ENCODE measurements at places on chromosomes 4 and X.

GRCh38 chr4:121026034-121026433 lies 46.3 kb downstream of the NDNF start:
- no peak for DNase-seq

- DNase-seq: no peak
Observed at GRCh38 chr4:98747393-98748091, 89.1 kb upstream of the TSPAN5 start.

DNA sequence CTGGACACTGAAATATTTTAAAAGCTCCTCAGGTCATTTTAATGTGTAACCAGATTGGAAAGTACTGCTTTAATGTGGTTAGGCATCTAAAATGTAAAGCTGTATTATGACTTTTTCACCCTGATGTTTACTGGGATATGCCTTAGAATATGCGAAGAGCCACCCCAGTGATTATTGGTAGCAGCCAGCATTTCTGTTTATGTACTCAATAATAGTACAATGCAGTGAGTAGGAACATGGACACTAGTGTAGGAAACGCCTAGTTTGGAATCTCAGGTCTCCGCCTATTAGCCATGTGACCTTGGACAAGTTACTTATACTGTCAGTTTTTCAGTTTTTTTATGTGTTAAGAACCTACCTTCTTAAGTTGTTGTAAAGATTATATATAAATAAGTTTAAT lies 446.0 kb upstream of the PITX2 start:
- no peak for DNase-seq

- no peak for DNase-seq
Observed at GRCh38 chrX:100263650-100264049, 146.4 kb downstream of the PCDH19 start.

DNA sequence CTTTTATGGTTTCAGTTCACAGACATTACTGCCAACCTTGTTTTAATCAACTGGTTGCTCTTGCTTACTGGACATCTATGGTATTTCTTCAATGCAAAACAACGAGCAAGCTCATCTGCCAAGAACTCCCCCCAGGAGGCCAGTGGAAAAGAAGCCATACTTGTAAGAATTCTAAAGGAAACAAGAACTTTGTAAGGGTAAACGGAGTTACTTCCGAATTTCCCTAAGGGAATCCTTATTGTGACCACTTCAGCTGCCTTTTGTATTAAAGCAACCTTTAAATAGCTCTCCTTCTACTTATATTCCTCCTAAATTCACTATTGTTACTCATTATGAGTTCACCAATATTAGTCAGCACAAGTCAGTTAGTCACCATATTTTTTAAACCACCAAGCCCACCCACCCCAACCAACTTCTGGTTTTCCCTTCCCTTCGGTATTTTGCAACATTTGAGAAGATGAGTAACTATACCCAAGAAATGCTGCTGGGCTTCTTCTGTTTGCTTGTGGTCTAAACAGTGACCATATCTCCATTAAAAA lies 602.8 kb upstream of the DIPK2B start:
- DNase-seq: no peak

- no peak for DNase-seq
Observed at GRCh38 chr4:69032847-69033638, 63.2 kb upstream of the UGT2B7 start.

DNA sequence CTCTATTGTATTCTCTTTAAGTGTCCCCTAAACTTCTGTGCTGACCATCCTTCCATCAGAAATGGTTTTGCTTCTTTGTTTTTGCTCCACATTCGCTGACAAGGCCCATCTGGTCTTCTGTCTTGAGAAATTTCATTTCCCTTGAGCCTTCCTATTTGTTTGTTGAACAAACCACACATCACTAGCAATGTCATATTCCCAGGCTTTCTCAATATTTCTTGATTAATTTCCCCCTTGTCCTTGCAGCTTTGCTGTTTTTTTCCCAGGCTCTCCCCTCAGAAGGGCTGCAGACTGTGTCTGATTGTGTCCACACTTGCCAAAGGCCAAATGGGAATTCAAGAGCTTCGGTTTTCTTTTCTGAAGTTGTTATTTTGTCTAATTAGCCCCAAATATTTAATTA lies 158.9 kb downstream of the MID1IP1 start:
- DNase-seq: no peak

DNA sequence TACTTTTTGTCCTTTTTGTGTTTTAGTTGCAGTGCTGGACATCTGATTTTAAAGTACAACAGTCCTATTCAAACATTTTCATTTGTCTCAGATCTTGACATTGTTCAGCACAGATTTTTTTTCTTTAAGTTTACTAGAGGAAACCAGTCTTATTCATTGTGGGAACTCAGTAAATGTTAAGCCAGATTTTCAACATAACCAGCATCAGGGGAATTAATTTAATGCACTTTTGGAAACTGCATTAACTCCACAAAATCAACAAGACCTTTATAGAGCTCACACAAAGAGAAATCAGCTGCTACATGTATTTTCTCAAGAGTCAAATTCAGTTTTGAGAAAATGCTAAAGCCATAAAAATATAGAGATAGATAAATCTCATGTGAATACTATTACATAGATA lies 9.9 kb downstream of the CPE start:
- DNase-seq: no peak

- DNase-seq: no peak
Observed at GRCh38 chrX:1401611-1402430, 9.9 kb upstream of the SLC25A6 start.

DNA sequence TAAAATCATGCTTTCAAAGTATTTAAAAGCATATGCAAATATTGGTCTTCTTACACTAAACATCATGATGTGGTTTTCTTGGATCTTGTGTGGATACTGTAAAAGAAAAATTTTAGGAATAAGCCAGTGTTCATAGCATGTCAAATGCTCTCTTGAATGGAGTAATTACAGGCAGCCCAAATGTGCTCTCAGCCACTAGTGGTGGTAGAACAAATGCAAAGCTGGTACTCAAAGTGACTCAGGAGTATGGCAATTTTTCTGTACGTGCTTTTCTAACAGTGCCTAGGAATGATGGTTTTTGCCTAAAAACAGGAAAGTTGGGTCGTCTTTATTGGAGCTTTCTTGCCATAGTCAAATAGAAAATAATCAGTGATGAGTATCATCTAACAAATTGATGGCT lies 19.9 kb downstream of the PGRMC2 start:
- DNase-seq: no peak

GRCh38 chr4:121736735-121737351 lies 28.1 kb downstream of the SMIM43 start:
- peak; percentile 12 for DNase-seq

GRCh38 chr4:128386761-128387599 lies 99.4 kb upstream of the PGRMC2 start:
- DNase-seq: no peak

GRCh38 chr4:163833669-163834068 lies 339.2 kb downstream of the TMA16 start:
- no peak for DNase-seq

GRCh38 chrX:125507119-125507518 lies 187.4 kb downstream of the TEX13C start:
- no peak for DNase-seq

DNA sequence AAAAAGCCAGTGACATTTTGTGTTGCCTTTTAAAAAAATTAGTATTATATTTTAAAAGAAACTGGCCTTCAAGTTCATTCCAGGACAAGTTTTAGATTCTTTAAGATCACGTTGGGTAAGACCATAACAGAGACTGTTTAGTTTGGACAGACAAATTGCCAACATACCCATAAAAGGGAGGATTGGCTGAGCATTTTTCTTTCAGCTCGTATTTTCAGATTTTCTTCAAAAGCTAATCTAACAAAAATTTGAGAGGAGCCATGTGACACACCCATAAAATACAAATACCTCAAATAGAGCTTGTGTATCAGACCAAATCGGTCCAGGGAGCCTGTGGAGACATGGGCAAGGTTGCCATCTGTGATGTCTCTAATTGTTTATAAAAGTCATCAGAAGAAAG lies 74.6 kb upstream of the C1QTNF7 start:
- no peak for DNase-seq

DNA sequence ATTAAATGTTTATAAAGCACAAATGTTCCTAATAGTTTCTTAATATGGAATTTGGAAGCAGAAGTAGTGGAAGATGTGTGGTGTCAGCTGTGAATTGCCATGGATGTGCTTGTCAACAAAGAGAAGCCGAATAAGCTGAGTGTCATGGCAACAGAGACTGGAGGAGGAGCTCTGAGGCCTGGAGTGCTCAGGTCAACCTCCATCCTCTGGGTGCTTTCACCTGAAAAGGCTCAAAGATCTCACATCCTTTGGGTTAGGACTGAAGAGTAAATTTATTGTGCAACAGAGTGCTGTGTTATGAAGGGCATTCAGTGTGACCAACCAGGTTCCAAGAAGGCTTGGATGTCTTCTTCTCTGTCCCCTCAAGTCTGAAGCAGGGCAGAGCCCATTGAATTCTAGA lies 18.7 kb downstream of the SGMS2 start:
- no peak for DNase-seq

DNA sequence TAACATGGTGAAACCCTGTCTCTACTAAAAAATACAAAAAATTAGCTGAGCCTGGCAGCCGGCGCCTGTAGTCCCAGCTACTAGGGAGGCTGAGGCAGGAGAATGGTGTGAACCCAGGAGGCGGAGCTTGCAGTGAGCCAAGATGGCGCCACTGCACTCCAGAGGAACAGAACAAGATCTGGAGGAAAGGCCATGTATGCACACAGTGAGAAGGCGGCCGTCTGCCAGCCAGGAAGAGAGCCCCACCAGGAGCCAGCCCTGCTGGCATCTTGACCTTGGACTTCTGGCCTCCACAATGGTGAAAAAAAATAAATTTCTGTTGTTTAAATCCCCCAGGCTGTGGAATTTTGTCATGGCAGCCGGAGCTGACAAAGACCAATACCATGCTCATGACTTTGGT lies 28.2 kb upstream of the MSX1 start:
- DNase-seq: no peak

GRCh38 chr4:76948443-76949275 lies 893 bp upstream of the SEPTIN11 start:
- no peak for DNase-seq

DNA sequence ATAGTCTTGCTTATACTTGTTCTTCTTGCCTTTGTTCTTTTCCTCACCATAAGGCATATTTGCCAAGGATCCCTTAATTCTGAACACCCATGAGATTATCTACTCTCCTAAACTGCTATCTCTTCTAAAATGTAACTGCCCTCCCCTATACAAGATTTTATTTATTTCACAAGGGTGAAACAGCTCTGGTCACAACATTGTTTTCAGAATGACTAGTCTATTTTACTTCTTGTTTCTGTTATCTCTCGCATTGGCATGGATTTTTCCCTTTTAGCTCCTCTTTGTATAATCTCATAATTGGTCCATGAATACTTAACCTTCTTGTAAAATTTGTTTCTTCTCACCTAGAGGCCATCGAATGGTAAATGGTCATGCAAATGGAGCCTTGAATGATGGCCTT lies 17.2 kb upstream of the COL25A1 start:
- no peak for DNase-seq

GRCh38 chr4:54614149-54614548 lies 43.6 kb upstream of the KIT start:
- DNase-seq: no peak

- DNase-seq: no peak
Observed at GRCh38 chrX:102063445-102064074, 61.9 kb upstream of the TCEAL2 start.

DNA sequence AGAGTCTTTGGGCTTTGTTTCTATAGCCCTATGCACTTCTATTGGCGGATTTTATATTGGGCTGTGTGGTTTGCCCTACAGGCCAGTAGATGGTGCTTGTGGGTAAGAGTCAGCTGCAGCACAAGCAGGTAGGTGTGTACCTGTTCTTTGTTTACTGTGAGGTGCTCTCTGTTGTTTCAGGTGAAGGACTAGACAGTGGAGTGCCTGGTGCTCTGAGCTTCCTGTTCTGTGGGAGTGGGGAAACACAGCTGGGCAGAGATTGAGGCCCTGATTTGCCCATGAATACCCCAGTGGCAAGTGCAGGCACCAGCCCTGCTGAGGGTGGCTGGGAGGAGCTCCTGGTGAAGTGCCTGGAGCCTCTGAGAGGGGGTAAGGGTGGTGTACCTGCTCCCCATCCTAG lies 26.3 kb upstream of the UCP1 start:
- no peak for DNase-seq

GRCh38 chr4:99179626-99180025 lies 35.5 kb upstream of the ADH4 start:
- no peak for DNase-seq

- no peak for DNase-seq
Observed at GRCh38 chrX:111955901-111956300, 79.9 kb downstream of the TRPC5OS start.

- no peak for DNase-seq
Observed at GRCh38 chrX:40151211-40152172, 53.7 kb upstream of the BCOR start.

DNA sequence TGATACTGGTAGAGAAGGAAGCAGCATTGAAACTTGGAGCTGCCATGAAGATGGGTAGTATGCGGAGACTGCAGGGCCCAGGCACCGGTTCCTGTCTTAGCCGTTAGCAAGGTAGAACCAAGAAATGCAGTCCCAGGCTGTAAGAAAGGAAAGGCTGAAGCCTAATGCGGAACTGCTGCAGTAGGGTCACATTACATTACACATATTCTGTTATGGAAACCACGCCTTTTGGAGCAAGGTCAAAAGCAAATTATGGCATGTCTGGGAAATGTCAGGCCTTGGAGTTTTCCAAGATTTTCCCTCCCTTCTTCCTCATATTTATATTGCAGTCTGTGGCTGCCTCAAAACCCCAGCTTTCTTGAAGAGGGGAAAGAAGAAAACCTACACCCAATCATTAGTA lies 204.8 kb upstream of the RASGEF1B start:
- DNase-seq: no peak

DNA sequence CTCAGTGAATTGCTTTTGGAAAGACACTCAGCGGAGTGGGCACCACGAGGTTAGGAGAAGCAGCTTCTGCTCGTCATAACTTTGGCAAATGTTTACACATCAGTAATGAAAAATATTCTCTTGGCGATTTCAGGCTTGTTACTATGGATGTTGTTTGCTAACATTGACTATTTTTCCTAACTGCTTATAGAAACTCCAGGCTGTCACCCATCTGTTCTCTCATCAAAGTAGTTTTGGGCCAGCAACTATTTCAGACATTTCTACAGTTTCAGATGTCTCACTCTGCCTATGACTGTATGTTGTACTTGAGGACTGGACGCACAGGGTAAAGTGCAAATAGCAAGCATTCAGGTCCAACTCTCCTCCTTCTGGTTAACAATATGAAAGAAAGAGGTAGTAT lies 346.7 kb downstream of the TRIML1 start:
- no peak for DNase-seq

GRCh38 chr4:84719115-84719514 lies 136.2 kb downstream of the CDS1 start:
- DNase-seq: no peak

GRCh38 chrX:154091678-154092077 lies 5.8 kb downstream of the MECP2 start:
- no peak for DNase-seq

- no peak for DNase-seq
Observed at GRCh38 chr4:22986262-22986661, 293.5 kb downstream of the GBA3 start.
